Kidney (tissue), 22 donors: ENCODE measurements at places on chromosomes 2 and 18. TPM values are rescaled to one million over a fixed set of nuclear protein-coding genes. Genes with fewer than 3 reads are reported as not detected.

DARS1 gene
- total RNA-seq = 77.4 TPM

SALL3 gene
- total RNA-seq = 2.0 TPM

C2orf78 gene
- total RNA-seq = not detected

GPR35 gene
- 6.7 TPM for total RNA-seq

ORMDL1 gene
- 53.2 TPM for total RNA-seq

AMER3 gene
- not detected for total RNA-seq

CHRND gene
- not detected for total RNA-seq

RGPD6 gene
- 19.5 TPM for total RNA-seq

MAP3K2 gene
- total RNA-seq = 65.3 TPM

ANKRD30B gene
- total RNA-seq = not detected

DNA sequence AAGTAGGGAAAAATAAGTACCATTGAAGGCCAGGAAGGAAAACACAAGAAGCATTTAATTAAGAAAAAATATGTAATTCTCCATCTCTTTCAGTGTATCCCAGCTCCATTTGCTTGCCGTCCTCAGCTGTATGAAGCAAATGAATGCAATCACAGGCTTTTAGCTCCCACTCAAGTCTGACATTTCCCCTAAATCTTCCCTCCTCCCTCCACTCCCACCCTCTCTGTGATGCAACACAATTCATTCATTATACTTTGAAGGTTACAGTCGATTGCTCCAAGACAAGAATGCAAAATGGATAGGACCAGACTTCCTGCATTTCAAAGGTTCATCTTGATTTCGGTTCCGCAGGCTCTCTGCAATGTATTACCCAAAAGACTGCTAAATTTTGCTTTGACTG, 172.7 kb upstream of the SERPINE2 start:
- peak; percentile 39 for DNase-seq

GRCh38 chr2:169849710-169850109, 22.5 kb downstream of the UBR3 start:
- DNase-seq = no peak

- DNase-seq = no peak
Observed at GRCh38 chr2:191230174-191230573, 15.0 kb upstream of the MYO1B start.

DNA sequence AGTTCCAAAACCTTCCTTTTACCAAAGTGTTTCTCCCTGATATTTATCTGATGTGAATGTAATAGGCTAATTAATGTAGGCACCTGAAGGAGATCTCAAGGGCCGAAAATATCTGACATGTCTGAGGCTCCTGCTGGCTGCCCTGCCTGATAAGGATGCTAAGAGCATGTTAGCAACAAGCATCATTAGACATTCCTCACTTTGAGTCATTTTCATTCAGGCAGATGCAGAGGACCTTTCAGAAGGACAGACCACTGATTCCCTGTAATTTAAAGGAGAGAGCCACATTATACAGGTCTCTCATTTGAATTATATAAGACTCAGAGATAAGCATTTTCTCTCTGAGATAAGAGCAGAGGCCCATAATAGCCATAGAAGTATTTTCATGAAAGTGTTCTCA, 222.4 kb upstream of the NCKAP5 start:
- no peak for DNase-seq

GRCh38 chr2:72289283-72289682, 141.6 kb upstream of the CYP26B1 start:
- no peak for DNase-seq

GRCh38 chr2:228469721-228470120, 288.2 kb upstream of the SPHKAP start:
- DNase-seq = no peak

GRCh38 chr2:152815634-152816257, 97.3 kb downstream of the ARL6IP6 start:
- no peak for DNase-seq

- no peak for DNase-seq
Observed at GRCh38 chr2:128273469-128274081, 45.1 kb downstream of the HS6ST1 start.

GRCh38 chr2:102261467-102262135, 49.8 kb upstream of the IL1RL1 start:
- no peak for DNase-seq

DNA sequence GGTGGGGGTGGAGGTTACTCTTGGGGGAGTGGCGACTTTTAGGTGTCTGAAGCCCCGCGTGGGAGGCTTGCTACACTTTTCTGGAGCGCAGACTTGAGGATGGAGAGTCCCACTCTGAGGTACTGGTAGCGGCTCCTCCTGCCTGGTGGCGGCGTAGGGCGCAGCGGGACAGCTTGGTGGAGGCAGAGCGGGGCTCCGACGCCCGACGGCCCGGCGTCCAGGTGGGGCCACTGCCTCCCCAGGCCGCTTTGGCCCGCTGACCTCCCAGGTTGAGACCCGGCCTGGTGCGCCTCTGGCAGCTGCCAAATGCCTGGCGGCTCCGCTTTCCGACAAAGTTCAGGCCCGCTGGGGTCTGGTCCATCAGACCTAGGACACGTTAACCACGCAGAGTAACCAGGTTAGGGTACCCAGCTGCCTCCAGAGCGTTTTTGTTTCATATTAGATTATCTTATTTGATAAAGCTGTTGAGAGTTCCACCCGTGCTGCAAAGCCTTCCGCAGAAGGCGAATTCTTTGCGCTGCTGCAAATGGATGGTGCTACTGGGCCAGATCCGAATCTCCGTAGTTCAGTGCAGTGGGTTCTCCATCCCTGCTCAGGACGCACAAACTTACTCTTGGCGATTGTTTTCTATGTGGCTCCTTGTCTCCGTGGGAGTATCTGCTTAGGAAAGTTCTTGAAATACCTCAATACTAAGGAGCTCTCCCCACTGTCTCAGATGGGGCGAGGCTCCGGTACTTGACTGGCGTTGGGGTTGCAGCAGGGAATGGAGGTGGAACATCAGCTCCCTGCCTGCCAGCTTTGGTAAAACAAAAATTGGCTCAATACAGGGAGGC, 405.9 kb downstream of the XIRP2 start:
- DNase-seq = peak; percentile 34

DNA sequence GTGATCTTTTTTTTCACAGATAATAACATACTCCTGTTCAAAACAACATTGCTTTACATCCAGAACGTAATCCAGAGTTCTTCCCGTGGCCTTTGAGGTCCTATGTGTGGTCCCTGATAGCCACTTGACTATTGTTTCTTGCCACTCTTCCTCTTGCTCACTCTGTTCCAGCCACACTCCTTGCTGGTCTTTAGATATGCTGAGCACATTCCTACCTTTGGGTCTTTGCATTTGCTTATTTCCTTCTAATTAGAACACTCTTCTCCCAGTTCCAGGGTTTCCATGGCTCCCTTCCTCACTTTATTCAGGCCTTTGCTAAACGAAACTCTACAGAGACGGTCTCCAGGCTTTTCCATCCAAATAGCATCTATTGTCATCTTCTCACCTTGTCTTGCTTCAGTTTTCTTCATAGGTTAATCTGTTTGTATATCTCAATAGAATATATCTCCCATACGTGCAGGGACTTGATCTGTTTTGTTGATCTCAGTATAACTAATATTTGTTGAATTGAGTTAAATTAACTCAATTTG, 59.9 kb downstream of the ACSL3 start:
- no peak for DNase-seq

DNA sequence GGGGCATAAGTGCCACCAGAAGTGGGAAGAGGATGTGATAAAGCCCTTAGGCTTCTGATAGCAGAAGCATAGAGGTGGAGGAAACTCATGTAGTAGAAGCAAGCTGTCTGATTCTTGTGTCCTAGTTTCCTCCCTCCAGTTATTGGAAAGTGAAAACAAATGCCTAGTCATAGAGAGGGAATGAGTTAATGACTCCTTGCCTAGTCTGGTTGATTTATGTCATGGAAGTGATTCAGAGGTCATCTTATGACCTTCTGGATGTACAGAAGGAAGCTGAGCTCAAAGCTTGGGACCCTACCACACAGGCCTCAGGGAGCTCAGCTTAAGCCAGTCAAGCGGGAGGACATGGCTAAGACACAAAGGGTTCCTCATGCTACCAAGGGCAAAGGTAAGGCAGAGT, 232.2 kb downstream of the THSD7B start:
- peak; percentile 5 for DNase-seq

DNA sequence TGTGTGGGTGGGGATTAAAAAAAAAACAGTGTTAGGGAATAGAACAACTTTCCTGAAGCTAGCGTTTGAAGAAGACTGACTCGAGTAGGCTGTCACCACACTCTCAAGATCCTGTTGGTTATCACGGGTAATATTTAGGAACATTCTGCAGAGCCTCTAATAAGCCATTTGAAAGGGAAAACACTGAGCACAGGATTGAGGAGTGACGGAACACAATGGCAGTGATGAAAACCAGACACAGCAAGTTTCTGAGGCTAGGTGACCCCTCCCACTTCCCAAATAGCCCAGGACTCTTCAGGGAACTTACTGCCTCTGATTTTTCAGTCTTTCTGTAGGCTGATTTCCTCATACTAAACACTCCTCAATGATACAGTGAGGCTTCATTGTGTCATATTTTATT, 88.2 kb upstream of the TMEM200C start:
- DNase-seq = no peak

DNA sequence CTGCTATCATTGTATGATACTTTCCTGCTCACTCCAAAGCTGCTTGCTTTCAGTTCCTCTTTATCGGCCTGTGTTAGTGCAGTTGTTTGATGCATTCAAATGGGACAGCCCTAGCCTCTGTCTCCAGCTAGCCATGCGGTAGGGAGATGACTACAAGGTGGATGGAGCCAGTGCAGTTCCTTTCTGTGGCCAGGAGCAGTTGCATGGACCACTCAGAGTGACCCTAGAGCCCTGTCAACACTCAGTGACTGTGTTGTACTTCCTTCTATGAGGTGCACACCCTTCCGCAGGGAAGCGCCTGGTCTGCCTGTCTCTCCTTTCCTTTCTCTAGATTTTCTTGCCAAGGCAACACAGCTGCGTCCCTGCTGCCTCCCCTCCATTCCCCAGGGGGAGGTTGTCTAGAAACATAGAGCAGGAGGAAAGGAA, 33.8 kb downstream of the KCNS3 start:
- DNase-seq = peak; percentile 67

DNA sequence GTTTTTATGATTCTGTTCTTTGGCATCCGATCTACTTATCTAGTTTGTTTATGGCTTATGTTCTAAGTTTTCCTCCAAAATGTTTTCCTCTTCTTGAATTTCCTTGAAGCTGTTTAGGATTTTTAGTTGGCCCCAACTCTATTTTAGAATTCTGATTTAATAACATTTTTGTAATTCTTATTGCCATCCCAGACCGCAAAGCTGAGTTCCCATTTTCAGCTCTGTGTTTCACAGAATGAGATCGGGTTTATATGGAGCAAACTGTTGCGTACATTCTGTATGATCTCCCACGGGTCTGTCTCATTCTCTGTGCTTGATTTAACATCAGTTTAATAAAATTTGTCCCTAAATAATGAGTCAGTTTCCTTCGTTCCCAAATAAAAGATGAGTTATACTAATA, 59.3 kb downstream of the DPP4 start:
- no peak for DNase-seq

DNA sequence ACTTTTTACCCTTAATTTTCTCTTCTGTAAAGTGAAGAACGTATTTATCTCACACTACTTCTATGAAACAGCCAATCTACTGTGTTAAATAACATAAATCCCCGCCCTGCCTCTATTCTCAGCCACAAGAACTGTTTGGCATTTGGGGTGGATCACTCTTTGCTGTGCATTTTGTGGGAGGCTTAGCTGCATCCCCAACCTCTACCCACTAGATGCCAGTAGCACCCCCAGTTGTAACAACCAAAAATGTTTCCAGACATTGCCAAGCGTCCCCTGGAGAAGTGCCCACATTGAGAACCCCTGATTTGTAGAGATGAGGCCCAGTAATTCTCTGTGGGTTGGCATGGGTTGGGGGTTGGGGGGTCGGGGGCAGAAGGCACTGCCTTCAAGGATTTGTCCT, 94.7 kb upstream of the BOD1L2 start:
- no peak for DNase-seq

- DNase-seq = no peak
Observed at GRCh38 chr2:165815299-165816141, 21.5 kb upstream of the GALNT3 start.

DNA sequence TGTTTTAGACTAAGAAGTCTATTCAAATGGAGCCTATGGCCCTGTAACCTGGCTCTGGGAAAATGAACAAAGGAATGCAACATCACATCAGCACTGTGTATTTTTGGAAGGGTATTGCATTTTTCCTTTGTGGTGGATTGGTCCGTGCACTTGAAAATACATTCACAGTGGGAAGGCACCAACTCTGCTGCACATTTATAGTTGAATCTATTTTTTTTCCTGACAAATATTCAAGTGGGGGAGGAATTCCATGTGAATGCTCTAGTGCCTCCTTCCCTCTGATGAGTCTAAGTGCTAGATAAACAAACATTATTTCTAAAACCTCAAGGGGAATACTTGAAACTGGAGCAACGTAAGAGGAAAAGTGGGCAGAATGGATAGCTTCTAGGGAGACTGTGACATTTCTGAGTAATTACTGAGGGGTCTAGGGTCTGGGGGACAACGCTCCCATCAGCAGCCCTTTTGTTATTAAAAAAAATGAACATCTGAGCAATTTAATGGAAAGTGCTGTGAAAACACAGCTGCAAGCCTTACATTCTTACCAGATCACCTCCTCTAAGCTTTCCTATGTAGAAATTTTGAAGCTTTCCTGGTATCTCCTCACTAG, 208.2 kb downstream of the SLC8A1 start:
- DNase-seq = peak; percentile 81

- no peak for DNase-seq
Observed at GRCh38 chr2:95734976-95735890, 143.4 kb downstream of the TRIM43 start.

GRCh38 chr2:156666130-156666785, 230.1 kb downstream of the GPD2 start:
- DNase-seq = no peak

DNA sequence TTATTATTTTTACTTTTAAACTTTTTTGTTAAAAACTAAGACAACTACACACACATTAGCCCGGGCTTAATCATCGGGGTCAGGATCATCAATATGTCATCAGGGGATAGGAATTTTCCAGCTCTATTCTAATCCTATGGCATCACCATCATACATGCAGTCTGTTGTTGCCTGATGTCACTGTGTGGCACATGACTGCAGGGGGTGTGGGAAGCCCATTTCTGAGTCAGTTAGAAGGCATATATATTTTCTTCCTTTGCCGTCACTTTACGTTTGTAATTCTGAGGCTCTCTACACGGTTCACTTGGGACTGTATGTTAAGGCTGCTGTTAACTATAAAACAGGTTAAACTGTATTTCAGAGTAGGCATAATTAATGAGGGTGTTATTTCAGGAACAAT, 144.4 kb upstream of the ITGA6 start:
- DNase-seq = no peak

DNA sequence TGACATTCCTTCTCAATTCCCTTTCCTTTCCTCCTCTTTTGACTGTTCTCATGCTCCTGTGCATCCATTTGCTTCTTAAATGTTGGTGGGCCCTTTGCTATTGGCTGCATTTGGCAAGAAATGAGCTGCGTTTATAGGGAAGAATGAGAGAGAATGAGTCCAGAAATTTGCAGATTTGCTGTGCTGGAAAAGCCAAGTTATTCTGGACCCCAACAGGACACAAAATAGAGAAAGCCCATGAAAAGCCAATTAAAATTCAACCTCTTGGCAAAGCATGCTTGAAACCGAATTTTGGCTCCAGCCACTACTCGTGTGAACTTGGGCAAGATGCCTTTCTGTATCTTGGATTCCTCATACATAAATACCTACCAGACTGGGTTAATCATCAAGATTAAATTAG, 1.3 kb upstream of the SCLY start:
- DNase-seq = no peak

- DNase-seq = no peak
Observed at GRCh38 chr2:234961784-234962183, 10.0 kb downstream of the SH3BP4 start.

GRCh38 chr2:41934329-41934958, 113.4 kb upstream of the PKDCC start:
- peak; percentile 91 for DNase-seq
